Aorta (tissue), 5 donors: ENCODE measurements at places on chromosomes 1 and 21.

DNA sequence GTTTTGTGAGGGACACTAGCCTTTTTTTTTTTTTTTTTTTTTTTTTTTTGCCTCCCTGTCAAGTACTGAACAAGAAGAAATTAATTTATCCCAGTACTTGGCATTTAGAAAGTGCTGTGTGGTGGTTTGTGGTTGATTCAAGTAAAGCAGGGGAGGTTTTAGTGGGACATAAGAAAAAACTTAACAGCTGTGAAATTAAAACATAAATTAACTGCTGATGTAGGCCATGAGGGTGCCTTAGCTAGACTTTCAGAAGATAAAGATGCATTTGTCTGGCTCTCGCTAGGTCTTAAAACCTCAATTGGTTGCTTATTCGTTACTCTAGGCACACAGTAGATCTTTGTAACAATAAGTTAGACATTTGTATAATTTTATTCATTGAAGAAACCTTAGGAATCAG is 52.3 kb downstream of the SPATA46 start:
- DNase-seq, result no peak

- DNase-seq, result no peak
Measured at GRCh38 chr1:77336729-77337128, 54.9 kb downstream of the AK5 start.

DNA sequence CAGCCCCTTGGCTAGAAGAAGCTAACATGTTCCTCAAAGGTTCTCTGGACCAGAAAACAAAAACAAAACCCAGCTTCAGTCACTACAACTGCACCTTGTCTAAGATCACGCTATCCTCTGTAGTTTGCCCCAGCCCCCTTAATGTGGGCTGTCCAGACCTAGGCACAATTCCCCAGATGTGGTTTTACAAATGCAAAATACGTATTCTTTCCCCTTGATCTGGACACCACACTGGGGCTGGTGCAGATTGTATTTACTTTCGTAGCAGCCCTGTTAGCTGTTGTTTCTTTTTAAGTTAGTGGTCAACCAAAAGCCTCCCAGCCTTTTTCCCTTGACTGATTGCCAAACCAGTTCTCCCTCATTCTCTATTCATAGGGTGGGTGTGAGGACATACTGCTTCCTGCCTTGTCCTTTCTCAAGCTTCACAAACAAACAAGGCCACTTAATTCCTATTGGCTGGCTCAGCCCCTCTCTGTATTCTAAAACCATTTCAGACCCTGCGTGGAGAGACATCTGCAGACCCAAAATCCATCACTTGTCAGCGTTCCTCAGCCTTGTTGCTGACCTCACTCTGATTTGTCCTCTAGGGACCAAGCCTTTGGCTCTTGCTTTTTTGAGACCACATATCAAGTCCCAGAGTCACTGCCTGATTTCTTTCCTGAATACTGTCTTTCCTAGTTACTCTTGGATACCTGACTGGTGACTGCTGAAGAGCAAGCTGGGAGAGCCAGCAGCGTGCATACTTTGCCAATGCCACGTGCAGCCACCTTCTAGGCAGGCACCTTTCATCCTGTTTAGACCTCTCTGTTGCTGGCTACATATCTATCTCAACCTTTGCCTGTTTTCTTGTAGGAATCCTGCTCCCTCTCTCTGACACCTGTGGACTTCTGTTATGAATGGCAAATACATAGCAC is 96.4 kb upstream of the RAB3GAP2 start:
- no peak for DNase-seq

DNA sequence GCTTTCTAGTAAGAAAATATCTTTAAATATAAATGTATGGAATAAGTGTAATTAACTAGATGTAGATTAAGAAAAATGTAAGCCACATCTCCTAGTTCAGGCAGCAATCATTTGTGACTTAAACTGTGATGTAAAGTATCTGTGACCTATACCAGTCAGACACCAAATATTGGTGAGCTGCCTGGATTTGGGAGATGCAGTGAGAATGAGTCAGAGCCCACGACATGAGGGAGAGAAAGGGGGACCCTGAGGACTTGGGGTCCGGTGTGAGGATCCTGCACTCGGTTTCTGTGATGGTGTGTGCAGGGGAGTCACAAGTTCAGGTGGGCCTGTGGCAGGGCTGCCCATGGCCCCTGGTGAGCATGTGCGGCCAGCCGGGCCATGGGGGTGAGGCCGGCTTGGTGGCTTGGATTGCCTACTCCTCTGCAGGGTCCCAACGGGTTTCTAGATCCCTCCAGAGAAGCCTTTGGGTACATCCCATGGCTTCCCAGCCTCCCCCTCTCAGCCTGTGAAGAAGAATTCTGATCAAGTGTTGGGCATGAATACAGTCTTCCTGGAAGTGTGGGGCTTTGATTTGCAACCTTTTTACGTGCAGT is 19.0 kb upstream of the ABCG1 start:
- no peak for DNase-seq

DNA sequence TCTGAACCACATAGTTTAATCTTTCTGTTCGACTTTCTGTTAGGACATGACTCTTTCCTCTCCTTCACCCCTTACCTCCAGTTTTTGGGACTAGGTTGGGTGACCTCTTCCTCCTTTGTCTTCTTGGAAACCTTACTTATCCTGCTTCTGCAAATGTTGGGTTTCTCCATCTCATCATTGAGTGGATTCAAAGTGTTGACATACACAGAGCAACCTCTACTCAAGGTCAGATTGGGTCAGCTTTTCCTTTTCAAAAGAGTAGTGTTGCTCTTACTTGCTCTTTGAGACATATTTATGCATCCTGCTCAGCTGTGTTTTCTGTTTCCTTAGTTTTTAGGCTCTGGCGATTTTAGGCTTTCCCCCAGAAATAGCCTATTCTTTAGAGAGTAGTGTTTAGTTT is 3.7 kb downstream of the CAMTA1 start:
- no peak for DNase-seq

DNA sequence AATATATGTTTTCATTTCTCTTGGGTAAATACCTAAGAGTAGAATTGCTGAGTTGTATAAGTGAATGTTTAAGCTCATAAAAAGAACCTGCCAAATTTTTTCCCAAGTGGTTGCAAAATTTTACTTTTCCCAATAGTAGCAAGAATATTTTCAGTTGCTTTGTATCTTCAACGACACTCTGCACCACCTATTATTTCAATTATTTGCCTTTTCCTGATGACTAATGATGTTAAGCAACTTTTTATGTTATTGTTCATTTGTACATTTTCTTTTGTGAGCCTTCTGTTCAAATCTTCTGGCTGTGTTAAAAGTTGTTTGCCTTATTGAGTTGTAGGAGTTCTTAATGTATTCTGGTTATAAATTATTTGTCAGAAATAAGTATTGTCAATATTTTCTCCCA is 299.1 kb upstream of the NRIP1 start:
- DNase-seq, result no peak

- no peak for DNase-seq
Measured at GRCh38 chr1:66809736-66810326, 8.8 kb upstream of the INSL5 start.

DNA sequence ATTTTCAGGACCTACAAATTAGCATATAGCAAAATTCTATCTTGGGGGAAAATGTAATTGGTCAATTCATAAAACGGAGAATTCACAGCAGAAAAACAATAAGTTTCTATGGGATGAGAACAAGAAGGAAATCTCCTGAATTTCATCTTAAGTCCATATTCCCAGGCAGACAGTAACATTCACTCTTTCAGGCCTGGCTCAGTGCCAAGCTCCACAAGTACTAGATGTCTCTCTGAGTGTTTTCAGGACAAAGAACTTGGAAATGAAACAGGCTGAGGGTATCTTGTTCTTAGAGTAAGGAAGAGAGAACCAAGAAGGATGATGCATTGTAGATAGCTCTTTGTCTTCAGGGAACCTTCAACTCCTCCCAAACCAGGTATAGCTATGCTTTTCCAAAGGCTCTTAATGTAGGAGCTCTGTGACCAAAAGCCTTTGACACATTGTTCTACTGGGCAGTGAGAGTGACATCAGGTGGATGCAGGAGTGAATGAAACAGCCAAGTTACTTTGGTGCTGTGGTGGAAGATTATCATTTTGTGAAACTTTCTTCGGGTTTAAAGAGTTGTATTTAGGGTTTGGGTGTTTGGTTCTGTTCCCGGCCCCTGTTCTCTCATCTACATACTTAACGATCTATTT is 298.3 kb downstream of the GPATCH2 start:
- DNase-seq, result peak; percentile 48

GRCh38 chr1:218345673-218346390 is 696 bp downstream of the TGFB2 start:
- peak; percentile 89 for DNase-seq

GRCh38 chr1:161367684-161368400 is at the start of gene CFAP126:
Gene CFAP126 (minus strand): TSS chr1:161367876. CDS start chr1:161367868, 8 bp downstream.
- peak; percentile 84 for DNase-seq

GRCh38 chr21:38396325-38396724 is 102.0 kb downstream of the ERG start:
- DNase-seq, result no peak

GRCh38 chr1:15963363-15963967 is 12.4 kb downstream of the ZBTB17 start:
- no peak for DNase-seq

- no peak for DNase-seq
Measured at GRCh38 chr1:111734856-111735255, 4.3 kb downstream of the INKA2 start.

- no peak for DNase-seq
Measured at GRCh38 chr21:45288441-45288841, 746 bp upstream of the POFUT2 start.

DNA sequence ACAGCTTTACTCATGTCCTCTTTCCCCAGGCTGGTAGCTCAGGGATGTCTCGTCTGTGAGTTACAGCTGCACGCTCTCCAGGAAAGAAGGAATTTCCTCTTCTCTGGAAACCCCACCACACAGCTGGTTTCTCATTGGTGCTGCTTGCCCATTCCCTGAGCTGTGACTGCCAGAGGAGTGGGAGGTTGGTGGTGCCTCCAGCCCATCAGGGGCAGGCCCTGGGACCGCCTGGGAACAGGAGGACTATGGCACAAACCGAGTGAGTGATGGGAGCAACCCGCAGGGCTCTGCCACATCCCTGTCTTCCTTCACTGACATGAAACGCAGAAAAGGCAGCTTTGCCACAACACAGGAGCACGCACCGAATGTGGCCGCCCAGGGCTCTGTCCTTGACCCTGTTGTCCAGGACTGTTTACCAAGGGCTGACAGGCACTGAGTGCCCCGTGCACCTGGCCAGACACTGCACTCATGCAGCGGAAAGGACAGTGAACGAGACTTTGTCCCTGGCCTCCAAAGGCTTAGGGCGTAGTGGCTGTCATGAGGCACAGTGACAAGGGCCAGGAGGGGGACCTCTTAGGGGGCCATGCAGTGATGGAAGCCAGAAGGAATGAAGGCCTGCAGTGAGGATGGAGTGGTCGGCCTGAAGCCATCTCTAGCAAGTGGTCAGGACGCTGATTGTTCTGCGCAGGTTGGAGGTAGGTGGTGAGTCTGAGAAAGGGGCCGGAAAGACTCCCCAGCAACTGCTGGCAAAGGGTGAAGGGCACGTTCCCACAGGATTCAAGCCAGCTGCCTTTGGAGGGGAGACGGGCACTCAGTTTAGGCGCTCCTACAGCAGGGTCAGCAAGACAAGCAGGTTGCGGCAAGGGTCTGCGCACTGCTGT is 1.7 kb upstream of the CCNL2 start:
- no peak for DNase-seq

DNA sequence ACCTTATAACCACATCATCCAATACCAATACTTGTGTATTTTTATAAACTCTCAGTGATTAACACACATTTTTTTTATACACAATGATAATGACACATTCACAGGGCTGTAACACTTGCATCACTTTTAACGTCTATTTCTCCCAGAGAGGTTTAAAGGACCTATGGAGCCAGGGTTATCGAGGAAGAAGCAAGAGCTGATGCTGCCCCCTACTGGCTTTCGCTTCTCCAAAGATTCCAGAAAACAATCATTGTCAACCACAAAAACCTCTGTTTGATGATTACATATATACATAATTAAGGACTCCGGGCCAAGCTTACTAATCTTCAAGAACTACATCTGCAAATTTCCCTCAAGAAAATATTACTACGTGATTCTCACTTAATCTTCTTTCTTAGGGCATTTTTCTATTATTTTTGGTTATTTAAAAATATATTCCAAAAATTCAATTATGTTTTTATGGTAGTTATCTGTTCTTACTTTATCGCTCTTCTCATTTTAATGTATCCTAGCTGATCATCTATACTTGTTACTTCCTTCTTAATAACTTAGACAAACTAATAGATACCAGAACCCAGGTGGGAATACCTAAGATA is 214.5 kb downstream of the VAV3 start:
- DNase-seq, result peak; percentile 59

- no peak for DNase-seq
Measured at GRCh38 chr21:40752125-40752524, 94.8 kb downstream of the DSCAM start.

GRCh38 chr1:181676269-181676668 is 193.0 kb downstream of the CACNA1E start:
- DNase-seq, result no peak

DNA sequence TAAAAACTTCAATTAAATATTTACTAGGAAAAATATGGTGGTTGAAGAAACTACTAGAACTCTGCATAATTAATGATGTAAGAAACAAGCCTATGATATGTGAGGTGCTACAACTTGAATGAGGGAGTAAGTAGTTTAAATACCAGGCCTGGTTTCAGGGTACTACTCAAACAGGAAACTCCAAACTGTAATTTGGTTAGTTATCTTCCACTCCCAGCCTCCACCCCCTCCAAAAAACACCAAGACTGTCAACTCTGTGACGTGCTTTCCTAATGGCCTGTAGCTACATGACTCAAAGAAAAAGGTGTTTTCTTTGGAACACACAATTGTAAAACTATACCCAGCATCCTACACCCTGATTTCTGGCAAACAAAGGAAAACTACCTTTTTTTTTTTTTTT is 55.9 kb upstream of the RCC1 start:
- no peak for DNase-seq

GRCh38 chr1:187696073-187696472 is 867.3 kb downstream of the PLA2G4A start:
- DNase-seq, result no peak

DNA sequence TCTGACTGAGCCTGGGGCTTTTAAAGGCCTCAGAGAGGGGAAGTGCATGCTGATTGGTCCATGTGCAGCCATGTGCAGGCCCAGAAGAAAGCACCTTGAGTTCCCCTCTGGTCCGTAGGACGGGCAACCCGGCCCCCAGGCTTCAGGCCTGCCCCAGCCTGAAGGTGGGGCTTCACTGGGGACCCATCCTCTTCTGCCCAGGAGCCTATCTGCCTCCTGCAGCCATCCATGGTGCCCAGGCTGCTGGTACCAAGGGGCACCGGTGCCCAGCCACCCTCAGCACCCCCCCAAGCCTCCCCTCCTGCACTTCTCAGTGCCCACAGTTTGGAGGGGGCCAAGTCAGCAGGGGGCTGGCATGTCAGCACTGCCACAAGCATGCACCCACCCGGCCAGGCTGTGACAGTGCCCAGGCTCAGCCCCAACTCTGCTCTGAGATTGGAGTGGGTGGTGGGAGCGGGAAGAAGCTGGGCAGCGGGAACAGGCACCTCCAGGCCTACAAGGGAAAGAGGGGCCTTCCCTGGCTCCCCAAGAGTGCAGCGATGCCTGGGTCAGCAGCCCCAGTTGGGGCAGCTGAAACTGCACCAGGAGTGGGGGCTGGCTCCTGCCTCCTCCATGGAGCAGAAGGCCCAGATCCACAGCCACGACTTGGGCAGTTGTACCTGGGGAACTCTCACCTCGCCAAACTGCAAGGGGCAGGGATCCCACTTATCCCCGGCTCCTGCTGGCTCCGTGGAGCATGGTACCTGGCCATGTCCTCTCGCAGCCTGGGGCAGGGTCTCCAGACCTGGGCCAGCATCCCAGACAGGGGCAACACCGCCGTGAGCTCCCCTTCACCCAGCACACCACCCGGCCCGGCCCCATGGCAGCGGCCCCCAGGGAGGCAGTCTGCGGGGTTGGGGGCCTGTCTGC is 11.7 kb downstream of the COL6A2 start:
- DNase-seq, result peak; percentile 20
